ENCODE measurements at places on chromosomes 7 and 10.

DNA sequence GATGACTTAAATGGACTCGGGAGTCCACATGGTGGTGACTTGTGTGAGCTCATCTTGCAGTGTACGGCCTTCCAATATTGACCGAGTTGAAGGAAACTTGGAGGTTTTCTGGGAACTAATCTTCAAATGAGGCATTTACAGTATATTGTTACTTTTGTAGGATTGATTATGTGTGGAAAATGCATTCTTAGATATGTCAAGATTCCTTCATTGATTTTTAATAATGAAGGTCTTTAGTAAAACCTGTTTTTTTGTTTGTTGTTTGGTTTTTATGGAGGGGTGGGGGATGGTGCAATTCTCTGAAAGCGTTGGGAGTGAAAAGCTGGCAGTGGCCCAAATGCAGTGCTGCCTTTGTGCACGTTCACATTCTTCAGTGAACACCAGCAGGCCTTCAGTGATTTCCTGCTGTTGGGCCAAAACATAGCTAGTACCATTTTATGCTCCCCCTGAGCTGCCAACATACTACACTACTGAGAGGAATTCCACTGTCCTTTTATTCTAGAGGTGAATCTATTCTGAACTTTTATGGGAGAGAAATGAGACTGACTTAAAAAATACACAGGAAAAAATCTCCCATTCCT lies 50.4 kb downstream of the CCNY start:
- DNase-seq, result no peak

GRCh38 chr10:124677293-124677699 lies 66.9 kb downstream of the FAM53B start:
- DNase-seq, result no peak

- DNase-seq, result no peak
Measured at GRCh38 chr7:73567846-73568685, 10.3 kb downstream of the TBL2 start.

- DNase-seq, result no peak
Measured at GRCh38 chr10:89613582-89613981, 31.5 kb downstream of the PANK1 start.

- no peak for DNase-seq
Measured at GRCh38 chr7:42186151-42186550, 50.9 kb downstream of the GLI3 start.

GRCh38 chr7:471866-472639 lies 47.6 kb downstream of the PDGFA start:
- DNase-seq, result no peak

DNA sequence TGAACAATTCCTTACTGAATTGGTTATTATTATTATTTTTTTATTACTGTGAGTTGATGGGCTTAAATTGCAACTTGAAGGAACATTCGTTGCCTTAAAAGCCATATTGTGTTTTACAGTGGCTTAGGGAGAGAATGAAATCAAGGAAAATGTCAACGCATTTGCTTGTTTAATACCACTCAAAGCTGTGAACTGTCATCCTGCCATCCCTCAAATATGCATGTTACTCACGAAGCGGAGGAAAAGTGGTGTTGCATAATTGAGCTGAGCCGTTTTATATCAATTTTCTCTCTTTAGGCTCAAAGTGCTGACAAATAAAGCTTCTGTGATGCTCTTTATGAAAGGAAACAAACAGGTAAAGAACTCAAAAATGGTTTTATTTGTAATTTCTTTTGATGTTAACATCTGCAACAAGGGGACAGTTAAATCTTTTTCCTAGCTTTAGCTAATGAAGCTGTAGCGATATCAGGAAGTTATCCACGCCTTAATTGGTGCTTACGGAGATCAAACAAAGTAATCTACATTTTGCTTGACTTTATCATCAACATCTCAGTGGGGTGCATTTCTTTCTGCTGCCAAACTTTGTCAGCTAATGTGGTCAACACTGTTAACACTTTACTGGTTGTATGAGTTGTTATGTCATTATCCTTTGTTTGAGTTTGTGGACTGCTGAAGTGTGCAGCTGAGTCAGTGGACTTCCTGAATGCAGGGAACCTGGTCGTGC lies 33.1 kb downstream of the GLRX3 start:
- DNase-seq, result no peak

DNA sequence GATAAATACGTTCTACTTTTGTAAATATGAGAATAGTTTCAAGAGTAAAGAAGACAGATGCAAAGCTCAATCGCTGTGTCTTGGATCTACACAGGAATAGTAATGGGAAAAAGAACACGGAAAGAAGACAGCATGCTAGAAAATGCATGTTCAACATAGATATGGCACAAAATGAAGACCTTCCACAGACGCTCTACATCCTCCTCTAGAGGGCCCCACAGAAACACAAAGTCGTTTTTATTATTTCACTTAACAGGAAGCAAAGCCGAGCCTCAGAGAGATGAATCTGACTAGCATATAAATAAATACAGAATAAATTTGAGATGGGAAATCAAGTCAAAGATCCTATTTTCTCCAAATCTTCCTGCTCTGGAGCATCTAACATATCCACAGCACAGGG lies 292.6 kb downstream of the PARD3 start:
- no peak for DNase-seq

DNA sequence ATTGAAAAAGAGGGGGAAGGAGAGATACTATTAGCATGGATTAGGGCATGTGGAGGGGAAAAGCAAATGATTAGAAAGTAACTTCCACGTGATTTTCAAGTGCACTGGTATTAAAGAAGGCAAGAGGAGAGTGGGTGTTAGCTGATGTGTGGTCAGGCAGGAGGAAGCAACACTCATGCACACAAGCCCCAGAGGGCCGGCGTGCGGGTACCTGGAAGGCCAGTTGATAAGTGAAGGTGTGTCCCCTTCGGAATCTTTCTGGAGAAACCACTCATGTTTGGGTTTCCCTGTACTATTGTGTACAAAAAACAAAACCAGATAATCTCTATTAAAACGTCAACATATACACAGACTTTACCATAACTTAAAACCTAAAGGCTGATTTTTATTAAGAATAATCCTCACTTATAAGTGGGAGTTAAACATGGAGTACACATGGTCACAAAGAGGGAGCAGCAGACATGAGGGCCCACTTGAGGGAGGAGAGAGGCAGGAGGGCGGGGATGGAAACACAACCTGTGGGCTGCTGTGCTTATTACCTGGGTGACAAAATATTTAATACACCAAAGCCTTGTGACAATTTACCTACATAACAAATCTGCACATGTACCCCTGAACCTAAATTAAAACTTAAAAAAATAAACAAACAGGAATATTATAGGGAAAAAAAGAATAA lies 98.9 kb downstream of the SVIL start:
- no peak for DNase-seq

DNA sequence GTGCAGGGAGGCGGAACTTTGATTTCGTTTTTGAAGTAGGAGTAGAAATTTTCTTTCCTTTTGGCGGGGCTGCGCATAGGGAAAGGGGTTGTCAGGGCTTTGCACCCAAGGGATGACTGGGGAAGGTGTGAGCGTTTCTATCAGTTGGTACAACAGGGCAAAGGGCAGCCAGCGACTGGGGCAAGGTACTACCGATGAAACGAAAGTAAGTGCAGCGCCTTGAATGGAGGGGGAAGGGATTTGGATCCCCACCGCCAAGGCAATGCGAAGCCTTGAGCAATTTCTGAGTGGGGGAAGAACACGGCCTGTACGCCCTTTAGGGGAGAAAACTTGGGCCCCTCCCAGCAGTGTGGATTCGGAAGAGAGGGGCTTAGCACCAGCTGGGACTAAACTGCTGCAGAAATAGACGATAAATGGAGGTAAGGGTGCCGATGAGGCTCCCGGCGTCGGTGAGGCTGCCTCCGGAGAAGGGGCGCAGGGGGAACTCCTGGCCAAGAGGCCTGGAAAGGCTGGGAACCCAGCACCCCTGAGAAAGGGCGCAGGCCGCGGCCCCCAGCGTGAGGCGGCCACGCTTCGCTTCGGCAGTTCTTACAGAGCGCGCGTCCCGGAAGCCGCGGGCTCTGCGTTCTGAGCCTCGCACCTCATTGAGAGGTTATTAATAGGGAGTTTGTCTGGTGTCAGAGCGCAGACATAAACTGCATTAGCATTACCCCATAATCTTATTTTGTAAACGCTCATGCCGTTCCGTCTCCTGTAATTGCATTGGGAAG lies 10.0 kb upstream of the TLX1 start:
- DNase-seq, result no peak

- no peak for DNase-seq
Measured at GRCh38 chr7:69622960-69623359, 24.7 kb downstream of the AUTS2 start.
